ENCODE measurements at places on chromosomes 5 and 9.

GRCh38 chr5:61576556-61576955 is 244.5 kb downstream of the ZSWIM6 start:
- DNase-seq, result no peak

DNA sequence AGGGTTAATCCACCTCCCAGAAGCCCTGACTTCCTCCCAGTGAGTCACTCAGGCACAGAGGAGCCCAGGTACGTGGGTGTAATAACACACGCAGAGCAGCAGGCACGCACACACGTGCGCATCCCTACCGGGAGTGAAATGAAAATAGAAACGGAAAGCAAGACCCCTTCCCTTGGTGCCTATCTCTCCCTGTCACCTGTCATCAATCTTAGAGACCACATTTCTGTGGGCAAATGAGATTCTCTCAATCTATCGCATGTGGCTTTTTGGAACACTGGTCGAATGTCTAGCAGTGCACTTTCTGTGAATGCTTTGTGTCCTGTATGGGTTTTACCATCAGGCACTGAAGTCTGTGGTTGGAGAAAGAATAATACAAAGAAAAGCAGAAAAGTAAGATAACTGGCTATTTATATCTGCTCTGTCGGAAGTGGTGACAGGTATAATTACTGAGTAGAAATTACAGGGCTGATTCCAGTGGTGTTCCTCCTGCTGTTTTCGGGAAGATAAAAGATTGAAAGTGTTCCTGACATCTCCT is 137.7 kb upstream of the GRIA1 start:
- DNase-seq, result peak; percentile 3

DNA sequence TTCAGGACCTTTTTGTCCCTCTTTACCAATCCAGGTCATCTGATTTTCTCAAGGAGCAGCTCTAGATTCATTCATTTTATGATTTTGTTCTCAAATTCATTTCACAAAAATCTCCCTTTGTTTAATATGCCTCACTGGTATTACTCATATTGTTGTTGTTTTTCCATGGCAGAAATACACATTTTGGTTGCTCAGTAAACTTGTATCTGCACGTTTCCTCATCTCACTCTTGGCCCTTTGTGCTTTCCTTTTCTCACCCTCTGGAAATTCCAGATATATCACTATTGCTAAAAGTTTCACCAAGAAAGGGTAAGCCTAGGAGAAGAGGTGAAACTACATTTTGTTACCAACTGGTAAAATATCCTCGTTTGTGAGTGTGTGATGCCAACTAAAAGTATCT is 14.8 kb downstream of the ASPN start:
- no peak for DNase-seq

GRCh38 chr5:62432621-62433064 is 20.1 kb downstream of the IPO11 start:
- DNase-seq, result peak; percentile 53

DNA sequence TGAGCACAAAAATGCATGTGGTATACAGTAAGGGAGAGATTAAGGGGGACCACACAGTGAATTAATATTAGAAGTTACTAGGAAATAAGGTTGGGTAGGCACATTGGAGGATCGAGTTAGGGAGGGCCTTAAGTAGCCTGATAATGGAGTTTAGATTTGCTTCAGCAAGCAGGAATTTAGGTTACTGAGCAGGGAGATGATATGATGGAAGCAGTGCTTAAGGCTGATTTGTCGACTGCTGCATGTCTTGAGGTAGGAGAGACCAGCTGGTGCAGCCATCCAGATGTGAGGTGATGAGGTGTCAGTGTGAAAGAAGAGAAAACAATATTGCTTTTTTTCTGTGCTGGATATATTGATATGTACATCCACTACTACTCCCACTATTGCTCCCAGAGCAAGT is 55.2 kb upstream of the ACTBL2 start:
- no peak for DNase-seq

GRCh38 chr9:98445576-98445975 is 190.1 kb upstream of the TBC1D2 start:
- no peak for DNase-seq

- DNase-seq, result no peak
These were observed 625.5 kb upstream of the WWC1 start for GRCh38 chr5:167665841-167666375.

DNA sequence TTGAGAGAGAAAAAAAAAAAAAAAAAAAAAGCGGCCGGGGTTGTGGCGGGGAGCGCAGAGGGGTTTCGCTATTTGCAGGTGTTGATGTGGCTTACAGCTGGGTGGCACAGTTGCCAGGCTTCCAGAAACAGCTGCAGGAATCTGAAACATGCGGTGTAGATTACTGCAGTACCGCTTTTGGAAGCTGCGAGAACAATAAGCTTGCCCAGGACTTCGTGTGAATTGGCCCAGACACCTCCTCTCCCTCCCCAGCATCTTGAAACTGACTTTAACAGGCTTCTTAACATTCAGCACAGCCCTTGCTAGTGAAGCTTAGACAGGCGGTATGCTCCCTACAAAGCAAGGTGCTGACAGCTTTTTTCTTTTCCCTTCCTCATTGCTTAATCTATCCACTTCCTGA is 104.0 kb downstream of the ATP10B start:
- no peak for DNase-seq

GRCh38 chr9:113386571-113387393 is 10.0 kb upstream of the HDHD3 start:
- no peak for DNase-seq

- DNase-seq, result peak; percentile 49
These were observed 111.7 kb downstream of the ESM1 start for GRCh38 chr5:54873691-54874090.

DNA sequence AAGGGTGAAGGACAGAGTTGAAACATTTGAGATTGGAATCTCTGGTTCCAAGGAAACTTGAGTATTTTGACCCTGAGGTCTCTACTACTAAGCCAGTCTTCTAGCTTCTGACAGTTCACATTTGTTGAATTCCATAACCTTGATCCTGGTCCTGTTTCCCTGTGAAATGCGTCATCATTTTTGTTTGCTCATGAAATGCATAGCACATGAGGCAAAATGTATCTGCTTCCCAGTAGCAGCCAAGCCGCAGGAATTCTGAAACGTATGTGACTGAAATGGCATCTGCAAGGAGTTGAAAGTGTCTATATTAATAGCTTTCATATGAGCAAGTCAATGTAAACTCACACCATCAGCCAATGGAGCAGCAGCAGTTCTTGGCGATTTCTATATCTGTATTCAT is 307.9 kb downstream of the CSNK1G3 start:
- DNase-seq, result peak; percentile 97

All from amniotic epithelial cell (primary cell).